ENCODE measurements at places on chromosomes 16 and 17. TPM values are rescaled to one million over a fixed set of nuclear protein-coding genes. Genes with fewer than 3 reads are reported as not detected.

Gene PRRT2
- 0.07 TPM for polyA plus RNA-seq

Gene NETO2
- 88.9 TPM for polyA plus RNA-seq

Gene ACBD4
- 3.1 TPM for polyA plus RNA-seq

DNA sequence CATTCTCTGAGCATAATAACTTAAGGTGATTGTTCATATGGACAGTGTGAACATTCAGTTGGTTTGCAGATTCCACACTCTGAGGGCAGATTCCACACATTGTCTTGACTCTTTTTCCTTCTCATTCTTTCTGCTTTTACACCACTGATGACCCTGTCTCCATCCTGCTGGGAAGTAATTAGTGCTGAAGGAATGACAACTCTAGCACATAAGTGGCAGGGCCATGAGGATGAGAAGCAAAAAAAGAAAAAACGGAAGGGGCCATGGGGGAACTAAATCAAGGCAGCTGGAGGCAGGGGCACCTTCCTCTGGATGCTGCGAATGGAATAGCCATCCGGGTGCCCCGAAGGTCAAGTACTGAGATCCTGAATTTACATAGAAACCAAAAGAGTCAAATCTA is 944.0 kb downstream of the KCNJ2 start:
- DNase-seq = no peak

DNA sequence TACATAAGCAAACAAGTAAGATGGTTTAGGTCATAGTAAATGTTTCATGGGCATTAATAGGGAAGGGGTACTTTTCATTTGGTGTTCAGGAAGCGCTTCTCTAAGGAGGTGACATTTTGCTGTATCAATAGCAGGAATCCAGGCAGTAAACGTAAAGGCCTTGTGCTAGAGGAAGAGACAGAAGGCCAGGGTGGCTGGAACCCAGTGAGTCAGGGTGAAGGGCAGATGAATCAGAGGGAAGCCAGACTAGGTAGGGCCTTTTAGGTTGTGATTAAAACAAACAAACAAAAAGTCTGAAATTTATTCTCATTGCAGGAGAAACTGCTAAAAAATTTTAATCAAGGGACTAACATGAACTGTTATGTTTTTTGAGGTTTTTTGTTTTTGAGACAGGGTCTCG is 6.5 kb downstream of the BMERB1 start:
- DNase-seq = peak; percentile 54
